ENCODE measurements at places on chromosomes 2 and 18.

- DNase-seq = no peak
Measured at GRCh38 chr18:23302851-23303527, 150.1 kb upstream of the RIOK3 start.

DNA sequence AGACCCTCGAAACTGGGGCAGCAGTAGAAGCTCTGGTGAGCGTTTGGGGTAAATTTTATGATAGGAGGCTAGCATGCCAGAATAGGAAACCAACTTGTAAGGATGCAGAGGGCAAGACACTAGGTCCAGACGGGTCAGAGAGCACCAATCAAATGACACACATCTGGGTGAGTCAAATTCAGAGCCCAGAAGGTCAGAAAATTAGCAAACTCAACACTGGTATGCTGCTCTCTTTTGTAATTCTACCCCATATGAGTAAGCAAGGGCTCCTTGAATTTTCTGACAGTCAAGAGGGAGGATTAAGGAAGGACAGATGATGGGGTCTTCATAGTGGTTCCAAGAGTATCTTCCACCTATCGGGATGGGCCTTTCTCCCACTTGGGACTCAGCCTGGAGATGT, 209.8 kb downstream of the BCL2 start:
- DNase-seq = no peak

DNA sequence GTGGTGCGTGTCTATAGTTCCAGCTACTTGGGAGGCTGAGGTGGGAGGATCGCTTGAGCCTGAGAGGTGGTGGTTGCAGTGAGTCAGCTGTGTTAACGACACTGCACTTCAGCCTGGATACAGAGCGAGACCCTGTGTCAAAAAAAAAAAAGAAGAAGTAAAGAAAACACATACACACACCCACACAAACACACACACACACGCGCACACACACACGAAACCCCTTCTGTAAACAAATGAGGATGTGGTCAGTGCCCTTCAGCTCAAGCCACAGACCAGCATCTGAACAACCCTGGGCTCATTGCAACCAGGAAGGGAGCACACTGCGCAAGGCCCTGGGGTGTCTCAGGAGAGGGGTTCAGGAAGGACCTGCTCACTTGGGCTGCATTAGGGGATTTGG, 47.9 kb upstream of the KCNF1 start:
- DNase-seq = no peak

- no peak for DNase-seq
Measured at GRCh38 chr18:73093687-73094250, 226.0 kb upstream of the NETO1 start.

DNA sequence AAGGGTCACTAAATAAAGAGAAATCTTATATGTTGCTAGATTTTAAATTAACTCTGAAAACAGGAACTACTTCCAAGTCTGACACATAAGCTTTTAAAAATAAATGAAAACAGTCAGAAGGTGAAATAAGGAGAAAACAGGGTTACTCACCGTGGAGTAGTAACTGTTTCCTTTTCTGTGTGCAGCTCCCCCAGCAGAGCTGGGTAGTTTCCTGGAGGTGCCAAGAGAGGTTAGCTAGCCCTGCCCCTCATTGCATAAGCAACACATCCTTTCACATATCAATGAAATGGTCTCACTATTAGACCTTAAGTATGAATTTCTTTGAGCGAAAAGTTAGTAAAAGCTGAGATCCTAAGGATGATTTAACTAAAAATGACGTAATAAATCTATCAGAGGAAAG, 54.0 kb upstream of the GPR75 start:
- DNase-seq = no peak

DNA sequence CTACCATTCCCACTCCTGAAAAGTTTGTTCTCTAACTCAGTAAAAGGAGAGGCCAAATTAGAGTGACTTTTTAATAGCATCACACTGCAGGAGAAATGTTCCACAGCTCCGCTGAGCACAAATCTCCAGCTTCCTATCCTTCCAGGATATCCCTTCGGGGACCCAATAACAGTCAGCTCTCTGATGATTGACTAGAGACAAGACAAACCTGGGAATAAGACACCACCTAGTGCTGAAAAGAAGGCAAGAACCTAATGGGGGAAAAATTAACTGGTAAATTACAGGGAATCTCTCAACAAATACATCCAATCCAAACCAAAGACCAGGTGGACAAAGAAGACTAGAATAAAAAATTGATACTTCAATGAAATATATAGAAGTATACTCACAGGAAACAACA, 977.1 kb upstream of the SOX11 start:
- peak; percentile 30 for DNase-seq

DNA sequence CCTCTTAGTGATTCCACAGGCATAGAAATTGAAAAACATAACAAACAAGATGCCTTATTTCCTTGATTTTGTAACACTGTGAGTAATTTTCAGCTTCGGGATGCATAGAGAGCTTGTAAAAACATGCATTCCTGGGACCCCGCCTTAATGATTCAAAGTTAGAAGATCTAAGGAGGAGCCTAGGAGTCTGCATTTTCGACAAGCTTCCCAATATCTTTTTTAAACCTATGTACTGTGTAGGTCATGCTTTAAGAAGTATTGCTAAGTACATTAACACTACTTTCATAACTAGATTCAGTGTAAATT, 109.8 kb upstream of the ZNF516 start:
- no peak for DNase-seq

GRCh38 chr18:22465859-22466457, 48.2 kb upstream of the CTAGE1 start:
- no peak for DNase-seq

- no peak for DNase-seq
Measured at GRCh38 chr18:64993695-64994094, 757.1 kb upstream of the CDH7 start.

- no peak for DNase-seq
Measured at GRCh38 chr2:240705204-240705791, 13.6 kb downstream of the AQP12A start.

DNA sequence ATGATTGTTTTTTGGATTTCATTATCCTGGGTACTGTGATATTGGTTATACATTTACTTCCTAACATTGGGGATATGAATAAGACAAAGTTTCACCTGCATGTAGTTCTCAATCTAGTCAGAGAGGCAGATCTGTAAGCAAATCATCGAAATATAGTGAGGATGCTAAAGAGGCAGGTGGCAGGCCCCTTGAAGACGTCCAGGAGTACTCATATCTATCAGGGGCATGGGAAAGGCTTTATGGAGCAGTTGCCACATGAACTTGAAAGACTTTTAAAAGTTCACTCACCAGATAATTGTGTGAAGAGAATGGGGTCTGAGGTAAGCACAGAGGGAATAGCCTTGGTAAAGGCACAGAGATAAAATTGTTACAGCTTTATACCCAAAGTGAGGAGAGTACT, 78.8 kb downstream of the EHBP1 start:
- no peak for DNase-seq

- DNase-seq = no peak
Measured at GRCh38 chr2:196278491-196278911, 107.1 kb upstream of the STK17B start.

GRCh38 chr2:10160203-10160955, 37.8 kb downstream of the RRM2 start:
- DNase-seq = peak; percentile 69

GRCh38 chr2:70891572-70892357, 43.9 kb upstream of the ATP6V1B1 start:
- no peak for DNase-seq

DNA sequence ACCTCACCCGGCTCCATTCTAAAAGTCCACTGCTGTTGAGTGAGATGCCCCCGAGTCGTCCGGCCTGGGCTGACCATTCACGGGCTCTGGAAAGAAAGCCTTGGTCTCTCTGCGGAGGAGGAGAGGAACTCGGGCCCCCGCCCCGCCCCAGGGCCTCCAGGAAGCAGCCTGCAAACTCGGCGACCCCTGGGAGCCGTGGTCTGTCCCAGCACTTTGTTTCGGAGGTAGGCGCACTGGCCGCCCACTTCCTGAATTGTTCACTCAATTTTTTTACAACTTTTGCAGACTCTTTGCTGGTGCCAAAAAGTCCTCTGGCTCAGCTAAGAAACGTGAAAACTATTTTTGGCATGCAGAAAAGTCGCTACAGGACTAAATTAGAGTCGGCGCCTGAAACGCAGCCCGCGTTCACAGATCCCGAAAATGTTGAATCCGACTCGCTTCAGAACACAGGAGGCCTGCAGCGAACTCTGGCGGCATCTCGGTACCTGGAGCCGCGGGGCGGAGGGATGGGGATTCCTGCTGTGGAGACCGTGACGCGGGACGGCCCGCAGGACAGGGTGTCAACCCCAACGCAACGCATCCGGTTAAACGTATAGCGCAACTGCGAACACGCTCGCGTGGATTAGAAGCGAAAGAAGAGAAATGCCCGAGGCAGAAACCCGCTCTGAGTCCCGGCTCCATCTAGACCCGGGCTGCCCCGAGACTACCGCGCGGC, 1.5 kb downstream of the PXDN start:
- no peak for DNase-seq

GRCh38 chr2:47193607-47194006, 38.5 kb upstream of the STPG4 start:
- DNase-seq = peak; percentile 40

DNA sequence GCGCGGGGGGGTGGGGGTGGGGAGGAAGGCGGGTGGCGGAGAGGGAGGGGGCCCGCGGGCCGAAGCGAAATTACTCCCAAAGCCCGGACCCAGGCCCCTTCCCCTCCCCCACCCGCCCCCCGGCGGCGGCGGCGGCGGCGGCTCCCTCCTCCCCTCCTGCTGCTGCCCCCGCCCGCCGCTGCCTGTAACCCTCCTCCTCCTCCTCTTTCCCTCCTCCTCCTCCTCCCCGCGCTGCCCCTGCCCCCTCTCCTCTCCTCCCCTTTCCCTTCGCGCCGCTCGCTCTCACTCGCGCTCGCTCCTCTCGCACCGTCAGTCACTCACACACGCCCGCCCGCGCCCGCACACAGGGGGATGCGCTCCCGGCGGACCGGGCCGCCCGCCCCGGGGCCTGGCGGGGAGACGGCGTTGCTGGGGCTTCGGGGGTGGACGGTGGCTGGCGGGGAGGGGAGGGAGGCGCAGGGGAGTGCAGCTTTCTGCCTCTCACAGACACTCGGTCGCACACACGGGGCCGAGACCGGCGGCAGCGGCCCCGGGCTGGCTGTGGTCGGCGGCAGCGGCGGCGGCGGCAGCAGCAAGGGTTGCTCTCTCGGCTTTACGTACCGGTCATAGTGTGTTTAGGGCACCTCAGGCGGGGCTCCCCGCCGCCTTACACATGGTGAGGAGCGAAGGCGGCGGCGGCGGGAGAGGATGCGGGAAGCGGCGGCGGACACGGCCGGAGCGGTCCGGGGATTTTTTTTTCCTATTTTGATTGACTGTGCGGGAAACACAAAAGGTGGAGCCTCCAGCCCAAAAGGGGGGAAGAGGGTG, 405 bp downstream of the SP3 start:
- peak; percentile 84 for DNase-seq

GRCh38 chr2:10914272-10914693, 2.5 kb downstream of the KCNF1 start:
- peak; percentile 55 for DNase-seq

- no peak for DNase-seq
Measured at GRCh38 chr2:54666634-54667265, 56.7 kb upstream of the EML6 start.

DNA sequence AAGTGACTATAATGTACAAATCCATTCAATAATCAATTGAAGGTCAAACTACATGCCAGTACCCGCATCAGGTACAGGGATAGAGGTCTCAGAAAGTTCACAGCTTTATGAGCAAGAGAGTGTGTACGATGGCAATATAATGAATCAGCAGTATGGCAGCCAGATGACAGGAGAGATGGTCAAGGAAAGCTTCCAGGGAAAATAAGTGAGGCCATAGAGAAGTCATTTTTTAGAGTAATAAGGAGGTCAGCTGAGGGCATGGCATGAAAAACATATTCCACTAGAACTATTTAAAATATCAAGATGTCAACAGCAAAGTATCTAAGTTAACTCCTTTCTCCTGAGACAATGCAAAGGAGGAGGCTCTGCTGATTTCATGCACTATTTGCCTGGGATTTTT, 108.0 kb downstream of the SLC8A1 start:
- DNase-seq = no peak

DNA sequence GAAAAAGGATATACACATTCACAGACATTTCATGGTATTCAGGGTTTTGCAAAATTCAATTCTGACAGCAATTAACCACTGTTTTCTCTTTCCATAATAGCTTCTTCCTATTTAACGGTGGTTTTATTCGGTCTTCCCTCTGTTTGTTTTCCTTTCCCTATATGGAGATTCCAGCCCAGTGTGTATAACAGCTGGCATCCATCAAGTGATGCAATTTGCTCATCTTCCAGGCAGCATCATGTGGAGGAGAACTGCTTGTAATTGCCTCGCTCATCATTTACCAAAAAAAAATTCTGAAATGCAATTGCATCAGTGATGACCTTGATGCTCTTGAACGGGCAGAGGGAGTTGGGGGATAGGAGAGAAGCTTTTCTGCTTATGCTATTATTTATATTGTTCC, 165.9 kb upstream of the PGAP1 start:
- DNase-seq = no peak

DNA sequence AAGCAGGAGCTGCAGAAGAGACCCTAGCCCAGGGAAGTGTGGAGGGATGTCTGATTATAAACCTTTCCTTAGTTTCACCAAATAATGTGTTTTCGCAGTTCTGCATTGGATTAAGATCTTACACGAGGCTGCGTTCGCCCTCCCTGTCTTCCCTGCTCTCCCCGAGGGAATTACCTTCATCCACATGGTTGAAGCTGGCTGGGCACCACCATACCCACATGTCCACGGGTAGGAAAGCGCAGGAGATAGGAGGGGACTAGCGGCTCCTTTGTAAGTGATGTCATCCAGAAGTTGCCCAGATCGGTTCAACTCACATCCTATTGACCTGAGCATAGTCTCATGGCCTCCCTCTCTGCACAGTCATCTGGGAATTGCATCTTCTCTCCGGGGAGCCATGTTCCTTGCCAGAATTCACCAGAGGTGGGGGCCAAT, 1.1 kb downstream of the TTL start:
- DNase-seq = peak; percentile 70

DNA sequence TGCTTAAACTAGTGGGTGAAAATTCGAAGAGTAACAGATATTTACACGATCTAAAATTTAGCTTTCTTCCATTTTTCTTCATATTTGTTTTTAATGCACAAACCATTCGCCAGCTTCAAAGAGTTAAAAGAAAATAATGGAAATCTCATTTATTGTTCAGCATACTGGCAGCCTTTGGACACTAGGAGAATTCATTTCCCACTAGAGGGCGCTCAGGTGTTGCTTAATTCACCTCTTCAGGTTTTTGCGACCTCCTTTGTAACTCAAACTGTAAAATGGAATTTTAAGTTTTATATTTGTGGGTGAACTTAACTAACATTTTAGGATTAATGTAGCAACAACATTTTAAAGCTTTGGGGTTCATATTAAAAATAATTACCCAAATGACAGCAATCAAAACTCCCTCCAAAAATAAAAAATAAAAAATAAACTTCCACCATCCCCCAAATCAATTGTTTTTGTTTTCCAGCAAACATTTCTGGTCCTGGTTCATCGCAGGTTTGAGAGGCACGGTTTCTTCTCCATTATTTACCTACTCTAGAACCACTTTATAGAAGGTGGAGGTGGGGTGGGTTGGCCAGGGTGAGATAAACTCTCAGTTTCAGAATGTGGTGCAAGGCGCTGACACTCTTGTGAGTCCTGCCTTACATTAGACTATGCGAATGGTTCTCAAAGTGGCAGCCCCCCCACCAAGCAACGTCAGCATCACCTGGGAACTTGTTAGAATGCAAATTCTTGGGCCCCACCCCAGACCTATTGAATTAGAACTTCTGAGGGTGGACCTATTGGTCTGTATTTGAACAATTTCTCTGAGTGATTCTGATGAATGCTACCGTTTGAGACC, 24.7 kb upstream of the PNPT1 start:
- peak; percentile 51 for DNase-seq

Data from D341Med (cell line).